Neural crest cell (in vitro differentiated cells): ENCODE measurements at places on chromosomes 5 and 9. TPM values are rescaled to one million over a fixed set of nuclear protein-coding genes. Genes with fewer than 3 reads are reported as not detected.

PCDHGA1 gene
- total RNA-seq: 0.54 and 0.93 TPM in 2 replicates

RABEPK gene
- total RNA-seq: 26.6 and 27.5 TPM in 2 replicates

HACD4 gene
- total RNA-seq: 0.72 and 0.75 TPM in 2 replicates

WWC1 gene
- total RNA-seq: 13.3 and 13.7 TPM in 2 replicates

IFNA14 gene
- not detected in 2 replicates for total RNA-seq

DNA sequence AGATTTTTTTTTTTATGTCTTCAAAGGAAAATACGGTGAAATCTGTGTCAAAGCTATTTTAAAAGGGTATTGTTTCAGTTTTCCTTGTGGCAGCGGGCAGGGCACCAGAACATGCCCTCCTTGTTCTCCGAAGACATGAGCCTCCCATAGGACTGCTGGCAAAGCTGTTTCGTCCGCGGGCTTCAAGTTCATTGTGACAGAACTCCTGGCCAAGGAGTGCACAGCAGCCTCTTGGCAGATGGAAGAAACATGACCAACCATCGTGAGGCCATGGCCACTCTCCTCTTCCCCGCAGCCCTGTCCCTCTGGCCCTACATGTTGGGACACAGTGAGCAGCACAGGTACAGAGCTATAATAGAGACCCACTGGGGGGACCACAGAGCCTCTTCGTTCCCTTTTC, 99.5 kb downstream of the AOPEP start:
- no peak overlapping the region for H3K27ac ChIP-seq
- no peak for DNase-seq
- peak overlapping the region; percentile 24 for H3K4me3 ChIP-seq

GRCh38 chr9:132647355-132647754, 22.4 kb downstream of the DDX31 start:
- no peaks in the 10 kb centered on the region for H3K4me1 ChIP-seq
- no peak overlapping the region for H3K4me3 ChIP-seq
- no peak for DNase-seq
- no peaks in the 10 kb centered on the region for H3K27me3 ChIP-seq

GRCh38 chr5:88778736-88779135, 104.2 kb downstream of the MEF2C start:
- H3K36me3 ChIP-seq: peaks cover 2% of the 10 kb centered on the region
- DNase-seq: no peak
- H3K4me1 ChIP-seq: peaks cover 16% of the 10 kb centered on the region

DNA sequence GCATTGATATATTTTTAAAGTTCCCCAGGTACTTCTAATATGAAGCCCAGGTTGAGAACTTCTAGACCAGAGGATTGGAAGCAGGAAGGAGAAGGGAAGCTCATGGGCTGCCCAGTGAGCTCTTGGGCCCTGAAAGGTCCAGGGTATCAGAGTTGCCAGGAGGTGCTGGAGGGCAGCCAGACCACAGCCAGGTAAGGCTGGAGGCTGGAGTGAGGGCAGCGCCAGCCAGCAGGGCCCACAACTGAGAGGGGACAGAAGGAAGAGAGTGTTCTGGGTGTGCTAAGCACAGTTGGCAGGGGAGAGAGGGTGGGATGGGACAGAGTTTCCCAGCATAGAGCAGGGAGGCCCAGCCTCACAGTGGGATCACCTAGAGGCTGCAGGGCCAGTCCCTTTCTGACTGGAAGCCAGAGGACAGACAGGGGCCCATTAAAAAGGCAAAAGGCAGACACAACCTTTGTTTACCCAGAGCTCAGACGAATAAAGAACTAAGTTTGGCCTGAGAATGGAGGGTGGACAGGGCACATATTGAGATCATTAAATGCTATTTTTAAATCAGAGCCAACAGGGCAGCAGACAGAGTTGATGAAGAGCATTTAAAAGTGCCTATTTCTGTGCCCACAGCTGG, 94.9 kb downstream of the PDE8B start:
- no peak overlapping the region for H3K27ac ChIP-seq
- no peak for DNase-seq
- no peaks in the 10 kb centered on the region for H3K36me3 ChIP-seq
- no peaks in the 10 kb centered on the region for H3K27me3 ChIP-seq
- no peak overlapping the region for H3K4me3 ChIP-seq

GRCh38 chr5:83595217-83595616, 123.7 kb downstream of the VCAN start:
- DNase-seq: no peak
- H3K27me3 ChIP-seq: no peaks in the 10 kb centered on the region
- H3K4me1 ChIP-seq: no peaks in the 10 kb centered on the region
- no peak overlapping the region for H3K4me3 ChIP-seq

DNA sequence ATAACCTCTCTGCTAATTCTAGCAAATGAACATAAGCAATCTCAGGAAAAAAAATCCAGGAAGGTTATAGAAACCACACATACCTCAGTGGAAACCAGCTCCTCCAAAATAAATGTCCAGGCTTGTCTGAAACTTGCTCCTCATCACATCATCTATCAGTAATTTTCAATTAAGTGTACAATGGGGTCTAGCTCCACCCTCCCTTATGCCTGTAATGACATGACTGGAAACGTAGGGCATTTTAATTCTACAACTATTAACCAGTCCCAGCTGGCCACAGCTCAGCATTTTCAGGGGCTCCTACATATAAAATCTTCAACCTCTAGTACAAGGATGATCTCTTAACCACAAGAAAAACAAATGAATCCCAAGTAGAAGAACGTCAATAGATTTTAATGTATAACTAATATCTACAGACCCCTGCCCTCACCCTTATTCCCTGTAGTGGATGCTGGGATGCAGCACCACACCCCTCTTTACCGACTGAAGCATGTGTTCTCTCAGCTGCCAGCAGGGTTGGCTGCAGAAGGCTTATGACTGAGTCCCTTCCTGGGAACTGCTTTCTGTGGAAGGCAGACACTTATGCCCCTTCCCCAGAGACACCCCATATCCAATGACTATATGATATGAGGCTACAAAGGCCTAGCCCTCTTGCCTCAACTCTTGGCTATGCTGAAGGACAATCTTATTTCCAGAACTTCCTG, 6.8 kb downstream of the TSSK1B start:
- H3K4me1 ChIP-seq: no peaks in the 10 kb centered on the region
- H3K36me3 ChIP-seq: no peaks in the 10 kb centered on the region
- H3K27me3 ChIP-seq: no peaks in the 10 kb centered on the region
- no peak overlapping the region for H3K4me3 ChIP-seq
- no peak overlapping the region for H3K27ac ChIP-seq

GRCh38 chr9:124511891-124512805, 4.9 kb upstream of the NR5A1 start:
- H3K4me1 ChIP-seq: peaks cover 16% of the 10 kb centered on the region
- peaks cover 6% of the 10 kb centered on the region for H3K36me3 ChIP-seq
- H3K4me3 ChIP-seq: peak overlapping the region; percentile 8
- H3K27me3 ChIP-seq: peaks cover 17% of the 10 kb centered on the region

GRCh38 chr5:95709967-95710650, 21.0 kb upstream of the RHOBTB3 start:
- peaks cover 6% of the 10 kb centered on the region for H3K4me1 ChIP-seq
- H3K27me3 ChIP-seq: peaks cover 17% of the 10 kb centered on the region
- DNase-seq: no peak
- H3K4me3 ChIP-seq: no peak overlapping the region
- H3K36me3 ChIP-seq: peaks cover 2% of the 10 kb centered on the region
- no peak overlapping the region for H3K27ac ChIP-seq

- H3K4me1 ChIP-seq: no peaks in the 10 kb centered on the region
- no peak overlapping the region for H3K27ac ChIP-seq
- DNase-seq: no peak
Observed at GRCh38 chr5:179357031-179357430, 11.8 kb upstream of the ADAMTS2 start.

DNA sequence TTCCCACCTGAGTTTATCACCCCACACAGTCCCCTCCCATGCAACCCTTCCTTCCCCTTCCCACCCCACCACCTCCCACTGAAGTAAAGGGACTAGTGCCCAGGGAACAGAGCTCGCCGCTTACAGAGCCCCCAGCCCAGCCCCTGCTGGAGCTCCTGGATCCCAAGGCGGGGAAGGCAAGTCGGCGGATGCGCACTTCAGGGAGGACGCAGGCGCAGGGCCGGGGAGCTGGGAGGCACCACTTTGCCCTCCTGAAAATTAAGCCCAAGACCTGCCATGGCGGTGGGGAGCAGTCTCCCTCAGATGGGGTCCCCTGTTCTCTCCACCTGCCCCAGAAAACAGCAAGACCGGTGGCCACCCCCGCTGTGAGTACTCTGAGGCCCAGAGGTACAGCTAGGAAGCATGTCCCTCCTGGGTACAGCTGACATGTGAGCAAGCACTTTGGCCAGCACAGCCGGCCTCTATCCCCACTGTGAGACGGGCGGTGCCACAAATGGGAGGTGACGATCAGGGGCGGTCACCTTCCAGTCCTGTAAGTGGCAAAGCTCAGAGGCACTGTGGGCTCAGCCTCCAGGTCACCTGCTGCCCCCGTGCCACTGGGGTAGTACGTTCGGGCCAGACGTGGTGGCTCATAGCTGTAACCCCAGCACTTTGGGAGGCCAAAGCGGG, 45.9 kb downstream of the COL23A1 start:
- H3K4me1 ChIP-seq: peaks cover 47% of the 10 kb centered on the region
- no peak for DNase-seq
- peak overlapping the region; percentile 83 for H3K27ac ChIP-seq
- H3K27me3 ChIP-seq: peaks cover 45% of the 10 kb centered on the region
- H3K36me3 ChIP-seq: no peaks in the 10 kb centered on the region
- no peak overlapping the region for H3K4me3 ChIP-seq

GRCh38 chr5:59795141-59795540, 98.4 kb downstream of the PDE4D start:
- no peaks in the 10 kb centered on the region for H3K27me3 ChIP-seq
- no peaks in the 10 kb centered on the region for H3K36me3 ChIP-seq
- H3K4me3 ChIP-seq: no peak overlapping the region
- H3K27ac ChIP-seq: no peak overlapping the region
- peaks cover 10% of the 10 kb centered on the region for H3K4me1 ChIP-seq
- no peak for DNase-seq

DNA sequence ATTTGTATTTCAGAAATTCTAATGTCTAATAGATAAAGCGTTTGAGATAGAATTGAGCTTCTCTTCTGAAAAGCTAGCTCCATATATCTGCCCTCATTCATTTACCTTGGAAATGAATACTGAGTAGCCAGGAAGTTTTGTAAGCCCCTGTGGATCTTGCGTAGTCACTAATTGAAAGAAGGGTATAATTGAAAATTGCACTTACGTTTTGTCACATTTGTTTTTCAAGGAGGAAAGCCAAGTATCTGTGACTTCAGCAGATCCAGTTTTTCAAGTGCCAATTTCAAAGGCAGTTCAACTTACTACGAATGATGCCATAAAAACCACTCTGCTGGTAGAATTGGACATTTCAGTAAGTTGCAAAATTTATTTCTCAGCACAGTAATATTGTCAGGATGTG, 14.0 kb downstream of the MTRR start:
- H3K36me3 ChIP-seq: peaks cover 5% of the 10 kb centered on the region
- no peak overlapping the region for H3K4me3 ChIP-seq
- no peak overlapping the region for H3K27ac ChIP-seq
- no peak for DNase-seq
- peaks cover 3% of the 10 kb centered on the region for H3K4me1 ChIP-seq

DNA sequence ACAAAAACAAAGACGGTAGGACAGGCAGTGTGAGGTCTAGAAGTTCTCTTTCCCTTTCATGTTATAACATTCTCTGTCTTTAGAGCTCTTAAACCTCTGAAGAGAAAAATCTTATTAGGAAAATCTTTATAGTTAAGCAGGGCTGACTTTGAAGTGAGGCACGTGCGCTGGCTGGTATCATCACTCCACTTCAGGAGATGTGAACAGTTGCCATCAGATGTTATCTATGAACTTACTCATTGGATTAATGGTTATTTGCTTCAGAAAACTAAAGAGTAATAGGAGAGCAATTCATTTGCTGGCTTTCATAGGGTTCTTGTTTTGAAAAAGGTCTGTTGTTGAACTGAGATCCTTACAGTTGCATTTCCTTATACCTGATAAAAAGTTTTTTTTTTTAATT, 25.7 kb downstream of the LRRTM2 start:
- H3K4me3 ChIP-seq: no peak overlapping the region
- no peak for DNase-seq
- peaks cover 13% of the 10 kb centered on the region for H3K4me1 ChIP-seq
- H3K27ac ChIP-seq: peak overlapping the region; percentile 83
- H3K36me3 ChIP-seq: no peaks in the 10 kb centered on the region

GRCh38 chr9:100092066-100092465, 6.7 kb downstream of the ERP44 start:
- H3K27ac ChIP-seq: no peak overlapping the region
- H3K27me3 ChIP-seq: no peaks in the 10 kb centered on the region
- DNase-seq: no peak
- no peaks in the 10 kb centered on the region for H3K36me3 ChIP-seq
- H3K4me1 ChIP-seq: peaks cover 10% of the 10 kb centered on the region

DNA sequence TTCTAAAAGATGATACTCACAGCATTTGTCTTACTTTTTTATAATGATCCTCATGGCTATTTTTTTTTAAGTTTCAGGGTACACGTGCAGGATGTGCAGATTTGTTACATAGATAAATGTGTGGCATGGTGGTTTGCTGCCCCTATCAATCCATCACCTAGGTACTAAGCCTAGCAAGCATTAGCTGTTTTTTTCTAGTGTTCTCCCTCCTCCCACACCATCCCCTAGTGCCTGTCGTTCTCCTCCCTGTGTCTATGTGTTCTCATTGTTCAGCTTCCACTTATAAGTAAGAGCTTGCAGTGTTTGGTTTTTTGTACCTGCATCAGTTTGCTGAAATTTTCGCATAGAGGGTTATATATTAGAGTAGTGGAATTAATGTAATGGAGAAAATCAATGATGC, 189.1 kb upstream of the CDH12 start:
- no peak overlapping the region for H3K4me3 ChIP-seq

- H3K27me3 ChIP-seq: peaks cover 2% of the 10 kb centered on the region
- peaks cover 7% of the 10 kb centered on the region for H3K4me1 ChIP-seq
- DNase-seq: no peak
Observed at GRCh38 chr9:128340691-128341434, 536 bp downstream of the SLC27A4 start.

DNA sequence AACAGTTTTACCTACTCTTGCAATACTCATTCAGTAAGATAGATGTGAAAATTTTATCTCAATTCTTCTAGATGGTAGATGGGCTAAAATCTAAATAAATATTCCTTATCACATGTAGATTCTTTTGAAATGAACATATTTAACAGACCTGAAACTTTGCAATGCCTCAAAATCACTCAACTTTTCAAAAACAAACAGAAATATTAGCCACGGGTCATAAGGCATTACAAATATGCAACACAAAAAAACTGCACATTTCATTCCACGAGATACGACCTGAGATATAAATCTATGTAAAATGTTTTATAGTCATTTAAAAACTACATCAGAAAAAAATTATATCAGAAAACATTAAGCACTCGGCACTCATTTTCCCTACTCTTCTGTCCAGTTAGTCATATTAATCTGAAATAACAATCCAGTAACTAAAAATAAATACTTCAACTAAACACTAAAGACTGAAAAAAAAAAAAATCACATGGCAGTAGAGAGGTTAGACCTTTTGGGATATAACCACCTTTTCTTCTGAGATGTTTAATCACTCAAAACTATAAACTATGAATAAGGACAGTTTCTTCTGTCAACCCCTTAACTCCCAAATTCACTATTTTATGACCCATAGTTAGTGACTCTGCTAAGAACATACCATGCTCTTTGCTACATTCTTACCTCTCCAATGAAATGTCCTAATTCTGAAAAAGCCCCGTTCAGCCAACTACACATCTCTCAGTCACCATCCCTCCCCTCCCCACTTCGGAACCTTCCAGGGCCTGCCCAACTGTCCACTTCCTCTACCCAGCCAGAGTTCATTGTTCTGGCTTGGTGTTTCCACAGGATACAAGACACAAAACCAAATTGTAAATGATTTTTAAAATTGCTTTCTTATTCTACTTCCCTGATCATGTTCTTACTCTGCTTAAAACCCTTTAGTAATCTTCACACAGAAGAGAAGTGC, 6.4 kb downstream of the HOMER1 start:
- H3K4me1 ChIP-seq: peaks cover 62% of the 10 kb centered on the region
- H3K4me3 ChIP-seq: peak overlapping the region; percentile 18
- no peak for DNase-seq
- no peaks in the 10 kb centered on the region for H3K27me3 ChIP-seq
